GM23248 (cell line): ENCODE measurements at places on chromosomes 2 and 18.

DNA sequence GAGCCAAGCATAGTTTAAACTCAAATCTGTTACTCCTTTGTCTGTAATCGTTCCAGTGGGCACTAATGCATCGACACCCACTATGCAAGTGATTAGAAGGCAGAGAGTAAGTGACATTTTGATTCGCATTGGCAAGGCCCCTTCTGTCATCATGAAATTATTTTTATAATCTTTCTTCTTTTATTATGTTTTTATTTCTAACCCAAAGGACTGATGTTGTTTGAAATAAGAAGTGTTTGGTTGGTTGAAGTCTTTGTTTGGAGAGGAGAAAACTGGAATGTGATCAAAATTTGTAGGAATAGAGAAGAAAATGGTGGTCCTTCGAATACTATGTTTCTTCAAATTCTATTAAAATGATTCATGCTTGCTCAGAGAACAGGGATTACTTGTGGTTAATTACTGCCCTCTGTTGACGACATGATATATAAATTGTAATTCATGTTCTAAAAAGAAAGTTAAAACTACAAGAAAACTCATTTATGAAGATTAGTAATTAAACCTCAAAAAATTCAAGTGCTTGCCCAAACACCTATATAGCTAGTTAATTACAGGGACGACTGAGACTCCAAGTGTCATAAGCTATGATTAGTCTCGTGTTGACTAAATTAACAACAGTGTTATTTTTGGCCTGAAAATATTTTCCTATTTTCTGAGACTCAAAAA, 26.4 kb upstream of the TFPI start:
- DNase-seq: peak; percentile 85

GRCh38 chr2:152174574-152174973, 989 bp downstream of the STAM2 start:
- DNase-seq: no peak

DNA sequence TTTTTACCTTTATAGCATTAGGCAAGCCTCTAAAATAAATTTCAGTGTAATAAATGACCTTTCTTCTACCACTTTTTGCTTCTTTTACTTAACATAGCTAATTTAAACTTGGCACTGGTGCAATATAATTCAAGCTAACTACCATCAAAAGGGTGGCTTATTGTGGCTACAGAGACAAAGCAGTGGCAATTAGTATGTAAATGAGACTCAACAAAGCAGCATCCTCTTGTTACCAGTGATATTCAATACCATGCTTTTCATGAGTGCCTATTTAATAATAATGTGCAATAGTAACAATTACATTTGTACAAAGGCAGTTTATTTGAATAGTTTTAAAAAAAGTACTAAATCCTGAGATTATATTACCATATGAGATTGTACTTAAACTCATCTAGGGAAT, 93.4 kb downstream of the SOS1 start:
- DNase-seq: no peak

DNA sequence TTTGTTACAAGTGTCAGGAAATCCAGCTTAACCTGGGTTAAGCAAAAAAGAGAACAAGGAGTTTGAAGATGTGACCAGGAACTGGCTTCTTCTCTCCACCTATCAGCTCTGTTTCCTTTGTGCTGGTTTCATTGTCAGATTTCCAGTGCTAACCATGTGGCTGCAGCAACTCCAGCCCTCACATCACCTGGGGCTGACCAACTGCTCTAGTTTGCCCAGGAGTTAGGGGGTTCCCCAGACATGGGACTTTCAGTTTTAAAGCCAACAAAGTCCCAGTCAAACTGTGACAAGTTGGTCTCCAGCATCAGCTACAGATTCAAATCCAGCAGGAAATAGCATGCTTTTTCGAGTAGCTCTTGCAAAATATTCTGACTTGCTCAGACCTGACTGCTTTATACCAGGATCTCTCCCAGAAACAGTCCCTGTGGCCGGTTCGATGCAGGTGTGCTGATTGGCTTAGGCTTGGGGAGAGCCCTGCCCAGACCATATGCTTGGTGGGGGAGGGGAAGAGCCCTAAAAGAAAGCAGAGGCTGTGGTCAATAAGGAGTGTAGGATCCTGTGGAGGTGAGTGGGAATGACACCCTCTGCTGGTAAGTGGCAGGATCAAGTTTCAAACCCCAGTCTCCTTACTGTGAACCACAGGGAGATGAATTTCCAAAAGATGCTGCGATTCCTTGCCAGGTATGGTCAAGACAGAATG, 49.5 kb downstream of the KCNE4 start:
- peak; percentile 57 for DNase-seq

GRCh38 chr2:233983445-233983844, 66.3 kb downstream of the TRPM8 start:
- no peak for DNase-seq

- no peak for DNase-seq
Measured at GRCh38 chr2:6947929-6948676, 30.9 kb downstream of the RNF144A start.
